Stimulated activated CD4-positive, alpha-beta T cell treated with anti-CD3 and anti-CD28 coated beads, Interleukin-2, amount 100 ng/mL, for 48 hours (primary cell): ENCODE measurements at places on chromosomes 5 and 9.
A peak's percentile ranks its signal among the peaks of the same experiment; 100 is the strongest.

DNA sequence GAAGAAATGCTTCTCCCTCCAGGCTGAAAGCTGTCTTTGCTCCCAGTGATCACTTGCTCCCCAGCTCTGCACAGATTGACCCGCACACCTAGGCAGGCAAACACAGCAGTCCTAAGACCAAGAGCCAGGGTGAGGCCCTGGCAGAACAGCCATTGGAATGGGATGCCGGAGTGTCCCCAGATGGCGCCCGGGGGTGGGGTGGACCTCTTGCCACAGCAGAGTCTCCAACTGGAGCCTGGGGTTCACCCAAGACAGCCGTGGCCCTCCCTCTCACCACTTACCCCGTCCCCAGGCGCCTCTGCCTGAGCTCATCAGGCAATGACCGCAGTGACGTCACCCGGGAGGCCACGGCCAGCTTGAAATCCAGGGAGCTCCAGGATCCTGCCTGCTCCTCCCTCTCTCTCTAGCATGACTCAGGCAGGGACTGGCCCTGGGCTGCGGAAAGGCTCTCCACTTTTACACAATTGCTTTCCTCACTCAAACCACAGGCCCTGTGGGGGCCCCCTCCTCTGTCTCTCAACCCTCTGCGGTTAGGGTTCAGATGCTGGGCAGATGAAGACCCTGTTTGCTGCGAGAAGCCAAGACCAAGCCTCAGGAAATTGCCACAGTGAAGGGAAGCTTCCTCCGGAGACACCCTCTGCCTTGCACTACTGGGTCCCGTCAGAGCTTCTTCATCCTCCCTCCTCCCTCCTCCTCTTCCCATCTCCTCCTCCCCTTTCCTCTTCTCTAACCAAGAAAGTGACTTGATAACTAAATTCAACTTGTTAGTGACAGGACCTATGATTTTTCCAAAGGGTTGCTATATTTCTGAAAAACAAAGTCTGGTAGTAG lies 24.3 kb upstream of the PTGES start:
- DNase-seq: peak; percentile 41

- DNase-seq: peak; percentile 30
These were observed at the start of gene CFAP77 for GRCh38 chr9:132409828-132410528. CFAP77 (plus strand) TSS chr9:132410211; CDS start chr9:132410272, 61 bp downstream.

DNA sequence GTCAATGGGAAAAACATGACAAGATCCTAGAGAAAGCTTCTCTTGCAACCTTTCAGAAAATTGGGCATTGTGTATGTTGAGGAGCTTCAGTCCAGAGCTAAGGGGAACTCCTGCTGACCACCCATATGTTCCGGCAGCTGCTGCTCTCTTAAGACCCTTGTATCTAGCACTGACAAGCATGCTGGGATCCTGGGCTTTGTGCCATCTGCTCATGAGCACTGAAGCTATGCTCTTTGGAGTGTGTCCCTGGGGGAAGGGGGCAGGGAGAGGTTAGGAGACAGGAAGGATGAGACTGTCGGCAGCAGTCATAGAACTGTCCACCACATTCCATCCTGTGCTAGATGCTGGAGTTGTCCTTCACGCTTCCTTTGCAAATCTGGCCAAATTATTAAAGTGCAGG lies 109.3 kb downstream of the JAKMIP2 start:
- DNase-seq: no peak

GRCh38 chr5:147404706-147405105 lies 105.2 kb downstream of the DPYSL3 start:
- no peak for DNase-seq

DNA sequence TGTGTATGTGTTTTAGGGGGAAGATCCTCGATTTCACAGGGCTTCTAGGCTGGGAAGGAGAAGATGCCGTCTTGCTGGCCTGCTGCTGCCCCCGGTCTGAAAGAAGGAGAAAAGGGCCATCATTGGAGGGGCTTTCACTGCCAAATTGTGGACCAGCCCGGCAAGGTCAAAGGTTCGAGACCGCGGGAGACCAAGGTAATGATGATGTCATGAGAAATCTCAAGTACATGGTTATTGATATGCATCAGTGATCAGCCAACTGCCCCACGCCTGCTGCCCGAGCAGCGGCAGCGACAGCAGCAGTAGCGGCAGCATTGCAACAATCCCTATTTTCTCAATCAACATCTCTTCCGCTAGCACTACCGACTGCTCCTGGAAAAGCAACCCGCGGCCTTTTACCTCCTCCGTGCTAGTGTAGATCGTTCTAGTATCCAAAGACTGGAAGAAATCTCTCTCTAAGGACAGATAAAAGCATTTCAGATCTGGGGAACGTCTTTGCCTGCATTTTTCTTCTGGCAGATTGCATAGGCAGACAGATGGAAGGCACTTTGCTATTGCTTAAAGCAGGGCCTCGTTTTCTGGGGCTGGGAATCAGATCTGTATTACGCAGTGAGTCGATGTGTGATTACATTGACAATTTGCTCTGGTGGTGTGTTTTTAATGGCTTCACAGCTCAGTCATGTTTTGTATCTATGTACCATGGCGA lies 215.3 kb downstream of the MEF2C start:
- no peak for DNase-seq

GRCh38 chr9:105975886-105976645 lies 281.7 kb downstream of the TMEM38B start:
- no peak for DNase-seq

DNA sequence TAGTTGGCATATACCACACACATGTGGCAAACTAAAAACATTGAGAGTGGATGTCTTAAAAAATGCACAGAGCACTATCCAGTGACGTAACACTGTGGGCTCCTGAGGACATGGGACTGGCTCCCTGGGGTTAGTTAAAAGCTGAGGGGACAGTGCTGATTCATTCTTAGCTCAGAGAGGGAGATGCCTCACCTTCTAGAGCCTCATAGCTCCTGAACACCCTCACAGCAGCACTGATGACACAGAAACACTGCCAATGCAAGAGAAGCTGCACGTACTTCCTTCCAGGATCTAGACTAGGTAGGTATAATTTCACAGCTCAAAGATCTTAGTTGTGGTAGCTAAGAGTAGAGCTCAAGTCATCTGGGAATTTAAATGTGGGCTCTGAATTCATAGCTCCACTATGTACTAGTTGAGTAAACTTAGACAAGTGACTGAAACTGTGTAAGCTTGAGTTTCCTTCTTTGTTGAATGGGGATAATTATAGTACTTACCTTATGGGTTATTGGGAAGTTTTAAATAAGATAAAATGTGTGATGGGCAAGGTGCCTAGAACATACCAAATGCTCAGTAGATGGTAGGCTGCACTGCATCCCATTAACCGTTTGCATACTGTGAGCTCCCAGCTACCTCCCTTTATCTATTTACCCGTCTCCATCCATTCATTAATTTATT lies 279.9 kb downstream of the ASTN2 start:
- DNase-seq: no peak

- DNase-seq: no peak
These were observed 651 bp downstream of the HRH2 start for GRCh38 chr5:175658299-175659145.

- DNase-seq: no peak
These were observed 1294.2 kb downstream of the EFNA5 start for GRCh38 chr5:106376522-106376921.

DNA sequence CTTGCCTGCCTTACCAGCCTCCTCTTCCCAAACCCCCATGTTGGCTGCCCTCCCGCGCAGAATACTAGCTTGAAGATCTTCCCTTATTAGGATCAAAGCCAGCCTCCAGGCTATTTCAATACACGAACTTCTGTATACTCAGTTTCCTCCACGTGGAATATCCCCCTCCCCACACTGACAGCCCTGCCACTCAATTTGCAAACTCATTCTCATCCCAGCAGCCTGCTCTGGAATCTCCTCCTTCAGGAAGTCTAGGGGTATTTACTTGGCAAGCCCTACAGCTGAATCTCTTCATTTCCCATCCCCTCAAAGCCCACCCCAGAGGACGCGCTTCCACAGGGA lies 157.0 kb upstream of the SMIM23 start:
- DNase-seq: no peak

GRCh38 chr9:34171753-34172535 lies 6.9 kb upstream of the UBAP1 start:
- DNase-seq: no peak

GRCh38 chr9:2127486-2127885 lies 112.3 kb downstream of the SMARCA2 start:
- no peak for DNase-seq

DNA sequence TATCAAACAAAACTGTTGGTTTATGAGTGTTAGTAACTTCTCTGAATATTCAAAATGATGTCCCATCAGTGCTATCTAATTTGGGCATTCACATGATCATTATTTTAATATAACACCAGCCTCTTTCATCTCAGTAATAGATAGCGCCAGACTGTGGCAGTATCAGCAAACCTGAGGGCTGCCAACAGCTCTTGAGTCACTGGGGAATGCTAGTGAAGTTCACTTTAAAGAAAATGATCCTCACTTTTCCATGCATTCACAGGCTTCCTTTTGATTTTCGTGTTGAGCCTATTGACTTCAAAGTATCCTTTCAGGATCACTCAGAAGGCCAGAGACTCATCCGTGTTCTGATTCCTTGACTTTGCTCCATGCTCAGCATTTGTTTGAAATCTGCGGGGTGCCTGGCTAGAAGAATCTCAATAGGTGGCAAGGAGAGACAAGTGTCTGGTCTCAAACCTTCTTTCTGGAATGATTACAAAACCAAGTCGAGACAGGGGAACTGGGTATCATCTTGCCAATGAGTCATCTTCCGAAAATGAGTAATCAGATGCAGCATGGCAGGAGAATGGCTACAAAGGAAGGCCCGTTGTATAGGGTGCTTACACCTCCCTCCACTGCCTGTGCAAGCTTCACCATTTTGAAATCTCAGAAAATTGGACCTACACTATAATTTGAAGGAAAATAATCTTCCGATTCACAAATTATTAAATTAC lies 509.1 kb downstream of the RASEF start:
- no peak for DNase-seq

DNA sequence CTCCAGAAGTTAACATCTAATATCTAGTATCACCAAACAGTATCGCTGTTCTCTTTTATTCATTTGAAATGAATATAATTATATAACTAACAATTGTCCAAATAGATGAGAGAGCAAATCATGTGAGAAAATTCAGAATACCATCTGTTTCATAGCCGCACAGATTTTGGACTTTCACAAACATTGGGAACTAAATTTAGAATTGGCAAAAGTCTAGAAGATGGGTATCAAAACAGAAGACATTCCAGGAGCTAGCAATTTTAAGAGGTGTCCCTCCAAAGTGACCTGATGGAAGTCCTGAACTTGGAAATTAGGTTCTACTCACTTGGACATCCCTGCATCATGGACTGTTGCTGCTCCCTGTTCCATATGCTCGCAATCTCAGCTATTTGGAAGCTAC lies 57.0 kb upstream of the FSD1L start:
- no peak for DNase-seq

GRCh38 chr9:91407580-91408318 lies 15.9 kb downstream of the NFIL3 start:
- no peak for DNase-seq

DNA sequence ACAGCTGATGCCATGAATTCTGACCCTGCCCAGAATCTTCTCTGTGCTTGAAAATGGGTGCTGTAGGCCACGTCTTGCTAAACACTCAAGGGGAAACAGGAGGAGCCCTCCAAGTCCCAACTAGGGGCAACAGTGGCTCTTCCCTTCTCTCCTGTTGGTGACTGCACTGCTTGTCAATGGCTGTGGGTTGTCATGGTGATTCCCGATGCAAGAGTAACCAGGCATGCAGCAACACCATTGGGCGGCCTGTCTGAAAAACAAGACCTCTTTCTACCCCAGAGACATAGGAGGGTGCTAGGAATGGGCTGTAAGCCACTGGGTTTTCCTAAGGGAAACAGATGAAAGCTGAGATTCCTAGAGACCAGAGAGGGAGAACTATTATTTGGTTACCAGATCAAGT lies 201.7 kb upstream of the PANK3 start:
- no peak for DNase-seq

GRCh38 chr5:106459541-106459940 lies 1211.2 kb downstream of the EFNA5 start:
- DNase-seq: no peak

DNA sequence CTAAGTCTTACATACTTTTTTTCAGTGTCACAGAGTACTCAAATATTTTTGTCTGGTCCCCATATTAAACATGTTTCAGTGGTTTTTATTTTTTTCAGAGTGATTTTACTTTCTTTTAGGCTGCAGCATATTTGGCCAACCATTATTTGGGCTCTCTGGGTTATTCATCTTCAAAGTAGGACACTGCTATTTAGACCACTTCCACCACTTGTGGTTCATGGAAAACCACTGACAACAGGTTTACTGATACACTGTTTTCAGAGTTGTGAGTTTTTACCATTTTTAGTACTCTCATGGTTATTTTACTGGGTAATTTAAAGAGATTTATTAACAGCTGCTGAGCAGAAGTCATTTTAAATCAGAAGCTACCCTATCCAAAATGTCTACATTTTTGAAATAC lies 437.6 kb downstream of the KIAA0825 start:
- no peak for DNase-seq

DNA sequence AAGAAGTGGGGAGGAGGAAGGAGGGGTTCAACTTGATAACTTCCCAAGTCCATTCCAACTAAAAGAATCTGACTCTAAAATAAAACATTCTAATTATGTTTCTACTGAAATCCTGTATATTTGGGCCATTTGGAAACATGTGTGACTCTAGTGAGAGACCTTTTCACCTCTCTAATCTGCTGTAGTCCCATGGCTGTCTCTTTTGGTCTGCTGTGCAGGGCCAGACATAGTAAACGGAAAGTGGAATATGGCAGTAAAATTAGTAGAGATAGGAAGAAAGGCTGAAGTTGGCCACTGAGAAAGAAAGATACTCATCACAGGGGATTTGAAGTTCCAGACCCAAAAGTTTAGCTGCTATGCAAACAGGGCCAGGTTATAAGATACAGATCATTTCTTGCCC lies 15.9 kb downstream of the RFX3 start:
- DNase-seq: no peak

DNA sequence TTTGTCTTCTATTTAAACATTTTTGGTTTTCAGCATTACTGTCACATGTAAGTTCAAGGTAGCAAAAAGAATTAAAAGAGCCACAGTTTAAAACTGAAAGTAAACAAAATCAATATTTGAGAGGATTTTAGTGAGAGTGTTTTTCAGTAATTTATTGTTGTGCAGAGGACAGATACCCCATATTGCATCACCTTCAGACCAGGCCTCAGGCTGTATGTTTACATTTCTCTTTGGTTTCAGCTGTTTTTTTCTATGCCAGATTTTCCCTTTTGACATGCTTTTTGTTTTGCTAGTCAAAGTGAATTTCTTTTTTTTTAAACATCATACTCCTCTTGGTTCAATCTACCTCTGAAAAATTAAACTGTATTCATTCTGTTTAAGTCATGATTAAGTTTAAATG lies 47.2 kb downstream of the MAST4 start:
- no peak for DNase-seq
